ENCODE measurements at places on chromosomes 7 and 10.

DNA sequence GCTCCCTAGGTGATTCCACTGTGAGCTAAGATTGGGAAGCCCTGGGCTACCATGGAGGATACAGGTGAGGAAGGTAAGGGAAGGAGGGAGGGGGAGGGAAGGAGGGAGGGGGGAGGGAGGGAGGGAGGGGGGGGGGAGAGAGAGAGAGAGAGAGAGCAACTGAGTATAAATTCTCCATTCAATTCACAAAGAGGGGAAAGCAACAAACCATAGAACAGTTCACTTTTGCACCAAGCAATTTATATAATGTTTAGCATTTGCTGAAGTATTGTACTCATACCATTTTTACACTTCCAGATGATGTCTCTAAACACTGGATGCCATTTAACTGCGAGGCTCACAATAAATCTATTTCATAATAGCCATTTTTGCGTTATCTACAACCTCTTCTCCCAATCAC, 118.3 kb downstream of the COL28A1 start:
- DNase-seq: no peak

GRCh38 chr10:125773687-125774543, 1.7 kb downstream of the MMP21 start:
- DNase-seq: no peak

- no peak for DNase-seq
Observed at GRCh38 chr10:72309290-72310240, 35.8 kb downstream of the DDIT4 start.

DNA sequence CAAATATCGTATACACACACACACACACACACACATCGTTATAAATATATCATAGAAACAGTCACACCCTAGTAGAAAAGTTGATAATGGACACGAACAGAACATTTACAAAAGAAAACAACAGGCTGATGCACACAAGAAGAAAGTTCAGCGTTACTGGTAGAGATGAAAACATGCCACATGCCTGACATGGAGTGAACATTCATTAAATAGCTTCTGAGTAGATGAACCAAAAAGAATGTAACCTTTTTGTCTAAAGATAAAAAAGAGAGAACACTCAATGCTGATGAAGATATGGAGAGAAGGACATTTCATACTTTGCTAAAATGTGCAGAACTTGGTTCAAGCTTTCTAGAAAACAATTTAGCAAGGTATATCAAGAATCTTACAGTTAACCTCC, 173.4 kb upstream of the KLF14 start:
- no peak for DNase-seq

- no peak for DNase-seq
Observed at GRCh38 chr10:77960829-77961329, 34.3 kb upstream of the DLG5 start.

All from activated T-cell treated with anti-CD3 and anti-CD28 coated beads for 24 hours (primary cell).